NCI-H446 (cell line): ENCODE measurements at places on chromosomes 2 and 18.

DNA sequence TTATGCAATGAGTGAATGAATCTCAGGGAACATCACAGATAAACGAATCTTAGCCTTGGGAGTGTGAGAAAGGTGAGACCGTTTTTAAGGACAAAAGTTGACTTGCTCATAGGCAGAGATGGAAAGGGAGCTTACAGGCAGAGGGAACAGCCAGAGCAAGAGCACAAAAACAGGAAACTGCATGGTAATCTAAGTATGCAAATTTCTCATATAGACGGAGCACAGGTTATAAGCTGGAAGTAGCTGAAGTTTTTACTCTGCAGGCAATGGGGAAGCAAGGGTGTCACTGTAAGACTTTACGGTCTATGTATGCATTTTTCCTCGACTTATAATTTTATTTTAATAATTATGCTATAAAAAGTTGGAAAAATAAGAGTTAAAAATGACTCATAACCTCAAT lies 44.8 kb upstream of the STRN start:
- no peak for DNase-seq

GRCh38 chr2:118979152-118979861 lies 37.3 kb downstream of the MARCO start:
- DNase-seq = no peak

- no peak for DNase-seq
These were observed 730.6 kb upstream of the FANCL start for GRCh38 chr2:58971511-58972360.

GRCh38 chr2:23330214-23330613 lies 54.8 kb upstream of the KLHL29 start:
- no peak for DNase-seq

DNA sequence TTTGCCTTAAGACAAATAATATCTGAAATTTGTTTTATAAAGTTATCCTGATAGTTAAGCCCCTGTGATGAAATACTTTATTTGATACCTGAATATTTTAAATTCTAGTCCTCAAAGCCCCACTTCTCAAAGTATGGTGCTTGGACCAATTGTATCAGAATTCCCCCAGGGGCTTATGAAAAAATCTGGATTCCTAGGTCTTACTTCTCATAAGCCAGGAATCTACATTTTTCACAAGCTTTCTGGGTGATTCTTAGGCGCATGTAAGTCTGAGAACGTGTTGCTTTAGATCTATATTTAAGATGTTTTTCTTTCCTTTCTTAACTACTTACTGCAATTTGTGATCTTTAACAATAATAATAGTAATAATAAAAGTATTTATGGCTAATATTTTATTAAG lies 53.1 kb downstream of the MYO1B start:
- no peak for DNase-seq

DNA sequence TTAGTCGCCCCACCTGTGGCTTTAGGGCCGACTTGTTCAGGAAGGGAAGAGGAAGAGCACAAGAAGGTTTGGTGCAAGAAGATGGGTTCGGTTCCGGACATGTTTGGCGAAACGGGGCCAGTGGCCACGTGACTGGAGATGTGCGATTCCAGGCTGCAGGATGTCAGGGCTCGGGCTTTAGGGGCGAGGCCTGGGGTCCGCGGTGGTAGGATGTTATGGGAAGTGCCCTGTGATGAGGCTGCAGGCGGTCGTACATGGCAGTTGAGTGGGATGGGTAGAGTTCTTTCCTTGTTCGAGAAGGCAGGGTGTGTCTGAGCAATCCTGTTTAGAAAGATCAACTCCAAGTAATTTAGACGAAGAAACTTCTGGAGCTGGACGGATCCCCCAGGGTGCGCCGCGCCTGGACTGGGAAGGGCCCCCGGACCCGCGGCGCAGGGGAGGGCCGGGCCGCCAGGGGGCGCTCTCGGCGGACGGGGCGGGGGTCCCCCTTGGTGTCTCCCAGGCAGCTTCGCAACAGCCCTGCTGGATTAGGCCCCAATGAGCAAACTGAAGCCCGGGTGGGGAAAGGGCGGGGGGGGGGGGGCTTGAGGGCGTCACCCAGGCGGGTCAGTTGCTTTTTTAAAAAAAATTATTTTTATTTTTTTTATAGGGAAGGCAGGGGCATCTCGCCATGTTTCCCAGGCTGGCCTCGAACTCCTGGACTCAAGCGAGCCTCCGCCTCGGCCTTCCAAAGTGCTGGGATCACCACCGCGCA lies 17.2 kb upstream of the SDC1 start:
- no peak for DNase-seq

DNA sequence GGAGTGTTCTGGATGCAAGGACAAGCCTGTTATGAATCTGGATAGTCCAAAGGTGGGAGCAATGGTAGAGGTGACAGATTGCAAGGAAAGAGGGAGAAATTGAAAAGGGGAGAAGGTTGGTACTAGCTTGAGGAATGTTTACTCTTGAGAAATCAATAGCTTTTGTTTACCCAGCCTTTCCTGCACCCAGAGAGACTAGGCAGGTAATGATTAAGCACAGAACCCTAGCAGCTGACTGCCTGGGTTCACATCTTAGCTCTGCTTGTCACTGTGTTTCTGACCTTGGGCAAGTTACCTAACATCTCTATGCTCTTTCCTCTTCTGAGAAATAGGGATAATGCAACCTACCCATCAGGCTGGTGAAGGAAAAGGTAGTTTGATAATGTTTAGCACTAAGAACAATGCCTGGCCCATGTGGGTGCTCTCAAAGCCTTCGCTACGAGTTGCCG lies 178.6 kb downstream of the MGAT5 start:
- DNase-seq = no peak

GRCh38 chr18:55317324-55317723 lies 270.7 kb downstream of the TCF4 start:
- no peak for DNase-seq
